ENCODE measurements at places on chromosomes 3 and 15.

GRCh38 chr15:100426937-100427336, 85.2 kb upstream of the ADAMTS17 start:
- no peak for DNase-seq

- DNase-seq, result no peak
These were observed 554 bp downstream of the CHST13 start for GRCh38 chr3:126524429-126524988.

- DNase-seq, result no peak
These were observed 192.3 kb downstream of the IGSF11 start for GRCh38 chr3:118842147-118842863.

DNA sequence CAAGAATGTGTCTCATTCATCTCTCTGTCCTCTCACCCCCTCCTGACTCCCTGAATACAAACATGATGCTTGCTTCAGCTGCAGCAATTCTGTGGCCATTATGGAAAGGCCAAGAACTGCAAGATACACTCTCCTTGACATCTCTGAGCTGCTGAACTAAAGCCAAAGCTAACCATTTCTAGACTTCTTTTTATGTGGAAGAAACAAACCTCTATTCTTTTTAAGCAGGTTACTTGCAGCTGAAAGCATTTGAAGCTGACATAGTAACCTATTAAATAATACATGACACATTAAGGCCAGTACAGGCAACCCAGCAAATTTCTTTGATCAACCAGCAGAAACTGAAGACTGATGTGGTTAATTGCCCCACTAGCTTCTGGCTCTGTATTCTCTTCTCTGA, 17.5 kb downstream of the FHIT start:
- no peak for DNase-seq

DNA sequence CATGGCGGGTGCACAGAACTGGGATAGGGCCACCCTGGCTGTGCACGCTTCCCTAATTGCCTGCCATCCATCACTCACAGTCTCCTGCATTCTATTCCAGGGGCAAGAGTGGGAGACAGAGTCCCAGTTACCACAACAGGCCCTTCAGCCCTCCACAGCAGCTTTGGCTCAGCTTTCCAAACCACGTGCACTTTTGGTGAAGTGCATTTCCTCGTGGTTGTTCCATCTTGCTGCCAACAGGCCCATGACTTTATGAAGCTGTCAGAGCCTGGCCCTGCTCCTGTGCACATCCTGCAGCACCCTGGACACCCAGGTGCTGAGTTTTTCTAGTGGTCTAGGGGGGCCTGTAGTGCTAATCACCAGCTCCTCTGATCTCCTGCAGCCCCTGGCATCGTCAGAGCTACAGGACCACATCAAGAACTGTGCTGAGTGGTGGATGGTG, 110.2 kb downstream of the ADCY5 start:
- DNase-seq, result no peak

GRCh38 chr15:74451861-74452835, 8.8 kb downstream of the UBL7 start:
- no peak for DNase-seq

DNA sequence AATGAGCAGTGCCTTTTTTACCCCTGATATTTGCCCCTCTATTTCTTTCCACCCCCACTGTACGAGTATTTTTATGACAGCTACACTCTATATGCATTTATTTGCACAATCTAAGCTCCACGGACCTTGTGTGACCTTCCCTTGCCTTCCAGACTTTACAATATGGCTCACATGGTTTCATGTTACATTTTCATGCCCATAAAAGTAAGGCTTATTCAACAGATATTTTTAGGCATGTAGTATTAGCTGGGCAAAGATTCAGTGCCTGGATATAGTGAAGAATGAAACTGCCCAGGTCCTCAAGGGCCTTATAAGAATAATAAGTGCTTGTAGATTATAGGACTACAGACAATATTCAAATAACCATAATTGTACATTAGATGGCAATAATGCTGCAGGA, 481.9 kb upstream of the CNTN4 start:
- no peak for DNase-seq
